ENCODE measurements at places on chromosomes 3 and 15.
A peak's percentile ranks its signal among the peaks of the same experiment; 100 is the strongest.

GRCh38 chr3:154120961-154121700 is at the start of gene ARHGEF26:
Gene ARHGEF26, plus strand, starts transcription at chr3:154121390. Its CDS starts 603 bp downstream, at chr3:154121993.
- DNase-seq, result peak; percentile 79

DNA sequence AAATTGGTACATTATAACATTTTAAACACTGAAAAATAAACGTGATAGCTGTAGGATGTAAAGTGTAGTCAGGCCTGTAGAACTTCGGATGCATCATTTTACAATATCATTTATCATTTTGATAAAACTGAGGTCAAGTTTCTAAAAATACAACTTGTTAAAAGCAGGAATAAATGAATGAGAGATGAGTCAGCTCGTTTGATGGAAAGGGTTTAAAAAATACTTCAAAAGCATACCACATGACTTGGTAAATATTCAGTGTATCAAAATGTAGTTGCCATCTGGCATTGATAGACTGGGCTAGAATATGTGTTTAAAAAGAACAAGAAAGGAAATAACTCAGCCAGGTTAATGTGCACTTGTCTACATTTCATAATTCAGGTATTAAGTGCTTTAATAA is 357.0 kb downstream of the TIGIT start:
- no peak for DNase-seq

DNA sequence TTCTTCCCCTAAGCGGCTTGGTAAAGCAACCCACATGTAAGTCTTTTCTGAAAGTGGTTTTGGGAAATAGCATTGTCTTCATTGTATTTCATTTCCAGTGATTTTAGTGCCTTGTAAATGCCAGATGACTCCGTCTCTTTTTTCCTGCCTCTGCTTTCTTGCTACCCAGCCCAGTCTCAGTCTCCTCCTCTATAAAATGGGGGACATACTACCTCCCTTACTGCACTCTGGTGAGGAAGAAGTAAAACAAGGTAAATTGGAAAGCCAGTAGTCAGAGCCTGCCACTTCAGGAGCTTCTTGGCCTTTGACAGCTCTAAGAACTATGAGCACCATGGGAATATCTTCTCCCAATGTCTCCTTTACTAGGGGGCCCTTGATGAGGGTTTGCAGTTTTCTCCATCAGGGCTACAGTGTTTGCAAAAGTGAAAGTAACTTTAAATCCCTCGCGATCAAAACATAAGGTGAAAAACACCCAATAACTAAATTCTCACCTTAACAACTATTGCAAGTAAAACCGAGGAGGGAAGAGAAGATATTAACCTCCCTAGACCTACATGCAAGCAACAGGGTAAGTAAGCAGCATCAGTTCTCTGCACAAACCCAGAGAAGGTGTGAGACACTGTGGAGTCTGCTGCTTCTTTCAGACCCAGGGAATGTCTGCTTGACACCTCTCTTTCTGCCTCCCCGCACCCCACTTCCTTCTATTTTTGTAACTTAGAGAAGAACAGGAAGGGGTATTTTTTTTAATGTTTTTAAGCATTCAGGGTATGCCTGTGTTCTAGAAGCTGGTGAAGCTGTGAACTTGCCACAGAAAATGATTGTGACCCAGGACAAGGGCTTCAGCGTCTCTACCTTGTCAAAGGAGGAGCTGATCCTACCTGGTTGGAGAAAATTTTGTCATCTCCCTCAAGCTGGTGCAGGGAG is 159.1 kb upstream of the EOMES start:
- DNase-seq, result peak; percentile 16

GRCh38 chr3:26590919-26591484 is 31.6 kb upstream of the LRRC3B start:
- DNase-seq, result no peak

- no peak for DNase-seq
Observed at GRCh38 chr3:152511904-152512303, 243.2 kb downstream of the MBNL1 start.

GRCh38 chr3:179028408-179028807 is 43.2 kb downstream of the ZMAT3 start:
- DNase-seq, result peak; percentile 45

- no peak for DNase-seq
Observed at GRCh38 chr3:30964612-30965011, 70.2 kb upstream of the GADL1 start.

GRCh38 chr3:43176666-43177065 is 70.8 kb upstream of the POMGNT2 start:
- DNase-seq, result no peak

DNA sequence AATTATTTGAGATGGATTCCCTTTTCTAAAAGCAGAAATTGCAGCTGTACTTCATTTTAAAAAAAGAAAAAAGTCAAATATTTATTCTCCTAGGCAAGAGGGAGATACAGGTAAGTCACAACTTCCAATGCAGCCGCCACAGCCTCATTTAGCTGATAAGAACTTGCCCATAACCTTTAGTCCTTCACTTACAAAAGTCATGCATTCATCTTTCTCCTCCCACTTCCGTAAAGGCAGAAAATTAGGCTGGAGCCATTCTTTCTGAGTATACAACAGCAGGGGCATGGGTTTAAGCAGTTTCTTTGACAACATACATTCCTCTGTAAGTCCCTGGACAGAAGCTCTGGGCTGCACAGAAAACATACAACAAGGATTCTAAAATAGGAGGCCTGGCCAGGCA is 4.3 kb downstream of the SUCLG2 start:
- no peak for DNase-seq

DNA sequence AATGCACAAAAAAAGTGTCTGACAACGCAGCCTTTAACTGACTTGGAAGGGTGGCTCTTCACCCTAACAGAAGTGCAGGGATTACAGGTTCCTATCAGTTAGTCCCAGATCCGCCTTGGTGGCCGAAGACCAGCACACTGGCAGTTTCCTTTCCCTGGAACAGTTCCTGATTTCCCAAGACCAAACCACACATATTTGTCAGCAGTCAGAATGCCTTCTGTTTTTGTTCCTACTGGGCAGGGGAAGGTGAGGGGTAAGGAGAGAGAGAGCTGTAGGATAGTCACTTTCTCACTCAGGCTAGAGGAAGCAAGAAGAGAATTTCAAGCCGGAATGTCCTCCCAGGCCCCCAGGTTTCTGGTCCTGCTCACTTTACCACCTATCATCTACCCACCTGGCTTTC is 9.2 kb downstream of the CXCR6 start:
- no peak for DNase-seq

DNA sequence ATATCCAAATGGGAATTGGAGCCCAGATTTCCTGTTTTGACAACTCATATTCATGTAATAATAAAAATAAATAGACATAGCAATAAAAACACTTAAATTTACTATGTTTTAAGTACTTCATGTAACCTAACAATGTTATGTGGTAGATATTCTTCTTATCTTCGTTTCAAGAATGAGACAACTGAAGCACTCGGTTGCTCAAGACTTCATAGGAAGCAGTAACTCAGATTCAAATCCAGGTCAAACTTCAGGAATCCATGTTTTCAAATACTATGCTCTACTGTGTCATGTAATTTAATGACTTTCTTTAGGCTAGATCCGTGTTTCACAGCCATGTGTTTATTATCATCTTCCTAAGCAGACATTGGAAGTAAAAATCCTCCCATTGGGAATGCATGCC is 492.2 kb downstream of the CNTN3 start:
- no peak for DNase-seq

DNA sequence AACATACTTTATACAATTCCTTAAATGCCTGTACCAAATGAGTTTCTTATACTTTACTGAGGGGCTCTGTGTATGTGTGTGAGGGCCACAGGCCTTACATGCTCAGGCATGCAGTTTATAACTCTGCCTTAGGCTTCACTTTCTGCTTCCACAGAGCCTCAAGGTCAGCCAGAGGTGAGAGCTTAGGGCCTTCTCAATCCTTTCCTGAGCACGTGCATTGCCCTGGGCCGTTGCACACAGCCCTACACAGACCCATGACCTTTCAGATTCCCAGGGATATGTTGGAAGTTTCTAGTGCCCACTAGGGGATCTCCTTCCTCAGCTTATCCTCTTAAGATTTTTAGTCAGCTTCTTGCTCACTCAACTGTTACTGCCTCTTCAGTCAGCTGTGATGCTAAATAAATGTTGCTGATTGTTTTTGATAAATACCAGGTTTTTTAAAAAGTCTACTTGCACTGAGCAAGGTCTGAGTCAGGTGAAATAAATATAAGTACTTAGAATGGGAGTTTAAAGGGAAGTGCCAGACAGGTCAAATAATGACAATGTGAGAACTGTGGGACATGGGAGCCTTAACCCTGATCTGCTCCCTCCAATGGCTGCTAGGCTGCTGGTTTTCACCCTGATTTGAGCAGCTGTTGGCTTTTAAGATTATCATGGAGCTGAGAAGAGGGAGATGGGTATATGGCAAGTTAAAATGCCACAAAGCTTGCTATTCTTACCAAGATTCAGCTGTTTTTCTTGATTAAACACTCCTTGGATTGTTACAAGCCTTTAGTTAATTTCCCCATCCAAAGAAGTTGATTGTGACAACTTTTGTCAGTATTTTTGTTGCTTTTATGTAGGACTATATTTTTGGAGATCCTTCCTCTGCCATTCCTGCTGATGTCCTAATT is 169.5 kb downstream of the PLD1 start:
- DNase-seq, result no peak

GRCh38 chr15:69576035-69576526 is 123.5 kb downstream of the RPLP1 start:
- peak; percentile 82 for DNase-seq

- DNase-seq, result peak; percentile 29
Observed at GRCh38 chr3:31621314-31621713, 88.6 kb downstream of the STT3B start.

- DNase-seq, result no peak
Observed at GRCh38 chr15:28080386-28080785, 18.7 kb downstream of the OCA2 start.

DNA sequence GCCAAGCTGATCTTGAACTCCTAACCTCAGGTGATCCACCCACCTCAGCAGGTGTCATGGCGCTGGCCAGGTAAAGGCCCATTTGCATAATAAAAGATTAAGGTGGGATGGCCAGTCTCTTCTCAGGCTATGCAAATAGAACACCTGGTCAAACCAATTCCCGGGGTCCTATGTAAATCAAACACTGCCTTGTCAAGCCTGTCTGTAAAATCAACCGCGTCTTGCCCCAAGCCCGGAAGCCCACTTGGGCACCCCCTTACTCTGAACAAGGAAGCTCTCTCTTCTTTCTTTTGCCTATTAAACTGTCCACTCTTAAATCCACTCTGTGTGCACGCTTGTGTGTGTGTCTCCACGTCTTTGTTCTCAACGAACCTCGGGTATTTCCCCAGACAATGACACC is 13.0 kb upstream of the POC1A start:
- no peak for DNase-seq

DNA sequence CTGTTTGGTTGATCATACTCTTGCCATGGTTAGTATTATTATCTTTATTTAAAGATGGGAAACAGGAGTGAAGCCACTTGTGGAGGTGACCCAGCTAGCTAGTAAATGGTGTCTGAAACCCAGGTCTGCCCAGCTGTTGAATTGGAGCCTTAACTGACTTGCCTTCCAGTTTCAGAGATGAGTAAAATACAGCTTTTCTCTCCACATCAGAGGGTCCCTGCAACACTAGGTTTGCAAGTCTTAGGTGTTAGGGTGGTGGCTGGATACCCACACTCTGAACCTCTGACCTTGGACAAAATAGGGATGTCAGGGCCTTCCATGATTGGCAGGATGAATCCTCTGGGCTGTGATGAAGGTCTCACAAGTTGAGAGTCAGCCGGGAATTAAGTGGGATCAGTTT is 4.1 kb downstream of the FLNB start:
- DNase-seq, result no peak

GRCh38 chr3:64327100-64327804 is 102.0 kb upstream of the PRICKLE2 start:
- no peak for DNase-seq

DNA sequence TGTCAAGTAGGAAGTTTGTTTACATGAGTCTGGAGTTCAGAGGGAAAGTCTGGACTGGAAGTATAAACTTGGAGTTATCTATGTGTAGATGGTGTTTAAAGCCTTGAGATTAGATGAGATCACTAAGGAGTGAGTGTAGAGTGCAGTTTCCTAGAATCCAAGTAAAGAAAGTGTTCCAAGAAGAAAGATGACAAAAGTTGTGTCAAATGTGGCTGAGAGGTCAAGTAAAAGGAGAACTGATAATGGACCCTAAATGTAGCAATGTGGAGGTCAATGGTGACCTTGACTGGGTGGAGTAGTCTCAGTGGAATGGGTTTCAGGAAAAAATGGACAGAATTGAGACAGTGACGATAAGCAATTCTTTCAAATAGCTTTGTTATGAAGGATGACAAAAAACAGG is 39.9 kb upstream of the ULK4 start:
- no peak for DNase-seq

DNA sequence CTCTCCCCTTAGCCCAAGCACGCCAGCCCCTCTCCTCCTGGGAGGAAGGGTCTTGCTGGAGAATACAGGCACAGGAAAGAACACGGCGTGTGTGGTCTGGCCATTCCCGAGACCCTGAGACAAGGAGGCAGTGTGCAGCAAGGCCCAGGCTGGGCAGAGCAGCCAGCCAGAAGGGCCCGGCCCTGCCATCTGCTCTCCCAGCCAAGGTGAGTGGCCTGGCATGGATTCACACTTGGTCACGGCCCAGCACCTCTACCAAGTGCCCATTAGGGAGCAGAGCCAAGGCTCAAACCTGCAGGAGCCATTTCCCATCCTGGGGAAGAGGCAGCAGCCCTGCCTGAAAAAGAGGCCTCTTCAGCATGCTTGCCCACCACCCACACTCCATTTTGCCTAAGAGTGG is 28.6 kb downstream of the MEGF11 start:
- DNase-seq, result no peak

DNA sequence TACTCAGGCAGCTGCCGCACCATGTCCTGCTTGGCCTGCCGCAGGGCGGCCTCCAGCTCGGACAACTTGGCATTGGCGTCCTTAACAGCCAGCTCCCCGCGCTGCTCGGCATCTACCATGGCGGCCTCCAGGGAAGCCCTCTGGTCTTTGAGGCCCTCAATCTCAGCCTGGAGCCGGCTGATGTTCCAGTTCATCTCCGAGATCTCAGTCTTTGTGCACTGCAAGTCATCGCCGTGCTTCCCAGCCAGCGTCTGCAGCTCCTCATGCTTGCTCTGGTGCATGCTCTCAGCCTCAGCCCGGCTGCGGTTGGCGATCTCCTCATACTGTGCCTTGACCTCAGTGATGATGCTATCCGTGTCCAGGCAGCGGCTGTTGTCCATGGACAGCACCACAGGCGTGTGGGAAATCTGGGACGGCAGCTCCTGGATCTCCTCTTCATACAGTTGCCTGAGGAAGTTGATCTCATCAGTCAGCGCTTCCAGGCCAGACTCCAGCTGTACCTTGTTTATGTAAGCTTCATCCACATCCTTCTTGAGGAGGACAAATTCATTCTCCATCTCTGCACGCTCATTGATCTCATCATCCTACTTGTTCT is 15.5 kb upstream of the PSTPIP1 start:
- no peak for DNase-seq

GRCh38 chr3:139518306-139518705 is 21.2 kb downstream of the RBP1 start:
- no peak for DNase-seq

DNA sequence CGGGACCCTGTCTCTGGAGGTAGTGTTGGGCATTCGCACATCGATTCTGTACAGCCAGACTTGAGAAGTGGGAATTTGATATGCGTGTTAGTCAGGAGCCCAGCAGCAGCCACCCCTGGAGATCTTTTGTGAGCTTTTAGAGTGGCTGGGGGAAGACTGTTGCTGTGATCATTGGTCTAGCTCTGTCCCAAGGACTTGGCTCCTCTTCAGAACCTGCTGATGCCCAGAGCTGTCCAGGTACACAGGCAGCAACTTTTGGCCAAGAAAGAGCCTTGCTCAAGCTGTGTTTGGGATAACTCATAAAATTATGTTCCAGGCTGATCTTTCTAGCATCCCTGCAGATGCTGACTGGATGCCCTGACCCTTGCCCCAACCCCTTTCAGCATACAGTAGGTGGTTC is 29.3 kb downstream of the LIMD1 start:
- no peak for DNase-seq
